ENCODE measurements at places on chromosomes 16 and 17.

GRCh38 chr16:49866595-49867071 lies 10.7 kb upstream of the ZNF423 start:
- DNase-seq: no peak

GRCh38 chr17:41919165-41919817 lies 540 bp upstream of the ACLY start:
- no peak for DNase-seq

- no peak for DNase-seq
These were observed 12.7 kb downstream of the COX4I1 start for GRCh38 chr16:85812031-85812807.

DNA sequence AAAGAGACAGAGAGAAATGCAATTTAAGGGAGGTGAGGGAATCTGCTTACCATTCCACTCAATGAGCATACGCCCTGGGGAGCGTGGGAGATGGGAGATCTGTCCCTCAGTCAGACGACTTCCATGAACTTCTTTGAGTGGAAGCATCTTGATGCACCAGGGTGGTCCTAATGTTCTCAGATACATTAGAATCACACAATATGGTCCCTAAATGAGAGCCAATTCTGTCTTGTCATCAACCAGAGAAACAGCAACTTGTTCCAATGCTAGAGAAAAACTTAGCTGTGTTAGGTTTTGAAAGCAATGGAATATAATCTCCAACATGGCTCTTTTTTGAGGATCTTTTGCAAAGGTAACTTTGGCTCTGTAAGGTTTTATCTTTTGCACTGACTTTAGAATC lies 44.1 kb downstream of the GPR139 start:
- no peak for DNase-seq

GRCh38 chr16:72426386-72426785 lies 254.4 kb upstream of the PMFBP1 start:
- DNase-seq: no peak

DNA sequence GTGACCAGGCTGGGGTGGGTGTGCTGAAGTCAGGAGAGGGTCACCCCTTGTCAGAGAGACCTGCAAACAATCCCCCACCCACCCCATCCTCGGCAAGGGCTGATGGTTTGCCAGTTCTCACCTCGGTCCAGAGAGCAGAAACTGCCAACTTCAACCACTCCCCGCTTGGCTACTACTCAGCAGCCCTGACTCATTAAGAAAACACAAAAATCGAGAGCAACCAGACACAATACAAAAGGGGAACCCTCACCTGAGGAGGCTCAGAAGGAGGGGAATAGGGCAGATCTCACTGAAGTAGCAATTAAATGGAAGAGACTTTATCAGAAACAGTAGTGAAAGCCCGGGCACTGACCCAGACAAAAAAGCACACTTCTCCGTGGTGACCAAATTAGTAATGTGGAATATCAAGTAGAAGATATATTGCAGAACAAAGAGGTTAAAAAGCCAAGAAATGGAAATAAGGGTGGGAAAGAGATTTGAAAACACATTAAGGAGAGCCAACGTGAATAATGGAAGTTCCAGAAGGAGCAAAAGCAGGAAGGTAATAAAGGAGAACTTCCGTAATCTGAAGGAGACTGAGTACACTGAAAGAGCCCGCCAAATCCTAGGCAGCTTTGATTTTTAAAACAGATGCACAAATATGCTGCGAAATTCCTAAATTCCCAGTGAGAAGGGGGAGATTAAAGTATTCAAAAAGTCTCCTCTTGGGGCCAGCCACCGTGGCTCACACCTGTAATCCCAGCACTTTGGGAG lies 23.6 kb downstream of the CENPV start:
- DNase-seq: no peak

- DNase-seq: no peak
These were observed 486.7 kb upstream of the SALL1 start for GRCh38 chr16:51637770-51638094.

GRCh38 chr17:2624292-2624731 lies 30.9 kb downstream of the PAFAH1B1 start:
- no peak for DNase-seq

DNA sequence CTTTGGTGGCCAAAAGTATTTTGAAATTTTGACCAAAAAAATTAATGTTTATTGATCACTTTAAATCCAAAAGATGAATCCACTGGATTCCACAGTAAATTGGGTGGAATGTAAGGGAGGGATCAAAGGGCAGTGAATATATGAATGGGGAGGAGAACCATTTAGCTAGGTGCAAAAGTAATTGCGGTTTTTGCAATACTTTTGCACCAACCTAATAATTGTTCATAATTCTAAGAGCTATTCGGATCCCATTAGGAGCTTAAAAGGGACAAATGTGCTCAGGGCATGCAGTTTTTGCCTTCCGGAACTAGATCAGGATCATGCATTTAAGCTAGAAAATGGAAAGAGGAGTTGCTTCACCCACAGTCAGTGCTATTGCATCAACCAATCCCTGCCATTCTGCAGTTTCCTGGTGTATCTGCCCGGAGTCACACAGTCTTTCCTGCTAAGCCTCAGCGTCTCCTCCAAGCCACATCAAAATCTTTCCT lies at the start of gene LPO:
LPO (plus strand) TSS at position 438 of the 488 bp plus-strand sequence. CDS start 4,396 bp downstream, outside the sequence.
- no peak for DNase-seq

GRCh38 chr17:41098481-41098880 lies 539 bp upstream of the KRTAP4-8 start:
- no peak for DNase-seq

DNA sequence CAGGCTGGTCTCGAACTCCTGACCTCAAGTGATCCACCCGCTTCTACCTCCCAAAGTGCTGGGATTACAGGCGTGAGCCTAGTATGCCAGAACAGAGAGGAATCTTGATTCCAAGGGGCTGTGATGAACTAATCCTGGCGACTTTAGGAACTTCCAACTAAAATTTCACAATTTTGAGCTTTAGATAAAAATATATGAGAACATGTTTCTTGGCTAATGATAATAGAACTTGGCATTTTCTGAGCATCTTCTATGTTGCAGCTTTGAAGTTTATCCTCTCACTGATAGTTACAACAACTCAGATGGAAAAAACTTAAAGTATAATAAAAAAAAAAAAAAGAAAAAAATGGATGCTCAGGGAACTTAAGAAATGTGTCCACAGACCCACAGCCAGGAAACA lies 69.8 kb upstream of the WSCD1 start:
- no peak for DNase-seq

- no peak for DNase-seq
These were observed 47.4 kb downstream of the RBFOX3 start for GRCh38 chr17:79563237-79564013.

GRCh38 chr16:50526249-50526648 lies 21.9 kb upstream of the NKD1 start:
- no peak for DNase-seq

DNA sequence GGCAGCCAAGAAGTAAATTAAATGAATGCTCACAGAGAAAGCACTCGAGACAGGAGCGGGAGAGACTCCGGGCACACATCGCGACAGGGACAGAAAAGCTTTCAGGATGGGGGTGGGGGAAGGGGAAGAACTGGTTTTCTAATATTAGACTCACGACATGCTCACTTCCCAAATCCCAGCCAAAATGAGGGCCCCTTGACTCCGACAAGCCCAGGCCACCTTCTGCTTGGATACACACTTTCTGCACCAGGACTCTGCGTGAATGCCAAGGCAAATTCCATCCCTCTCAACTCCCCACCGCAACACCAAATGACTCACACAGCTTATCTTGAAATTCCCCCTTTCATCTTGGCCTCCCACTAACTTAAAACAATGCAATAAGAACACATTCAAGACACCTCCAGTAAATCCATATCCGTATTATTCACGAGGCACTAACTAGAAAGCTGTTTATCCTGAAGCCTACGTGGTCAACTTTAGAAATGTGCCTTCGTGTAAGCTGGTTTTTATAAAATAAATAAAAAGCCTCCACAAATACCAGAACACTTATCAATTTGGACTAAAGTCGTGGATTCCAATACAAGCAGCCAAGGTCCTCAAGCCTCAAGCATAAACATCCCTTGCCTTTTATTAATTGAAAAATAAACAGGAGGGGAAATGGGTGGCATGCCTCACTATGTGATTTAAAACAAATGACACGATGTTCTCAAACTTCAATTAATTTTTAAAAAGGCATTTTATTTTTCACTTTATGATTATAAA lies 46.1 kb downstream of the NXN start:
- no peak for DNase-seq

GRCh38 chr16:68490829-68491575 lies 42.7 kb upstream of the SMPD3 start:
- DNase-seq: no peak

DNA sequence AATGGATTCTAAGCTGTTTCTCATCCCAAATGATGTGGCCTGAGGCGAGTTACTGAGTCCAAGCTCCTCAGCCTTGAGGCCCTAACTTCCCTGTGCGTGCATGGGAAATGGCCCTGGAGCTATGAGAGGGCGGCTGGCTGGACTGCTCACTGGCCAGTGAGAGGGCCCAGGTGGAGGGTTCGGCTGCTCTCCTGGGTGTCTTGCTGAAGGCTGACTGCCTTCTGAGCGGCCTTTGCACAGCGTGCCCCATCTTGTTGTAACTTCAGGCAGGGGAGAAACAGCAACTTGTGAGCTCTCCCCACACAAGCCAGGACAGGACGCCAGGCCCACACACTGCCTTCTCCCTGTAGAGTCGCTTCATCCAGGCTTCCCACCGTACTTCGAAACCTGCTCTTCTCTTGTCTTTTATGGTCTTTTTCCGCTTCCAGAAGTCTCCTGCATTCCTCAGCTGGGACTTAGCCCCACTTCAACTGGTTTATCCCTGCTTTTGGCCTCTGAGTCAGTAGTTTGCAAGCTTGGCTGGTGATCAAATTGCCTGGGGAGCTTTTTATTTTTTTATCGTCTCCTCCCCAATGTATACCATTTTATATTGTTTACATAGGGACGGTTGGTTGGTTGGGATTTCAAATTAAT lies 13.3 kb downstream of the CDH3 start:
- no peak for DNase-seq

DNA sequence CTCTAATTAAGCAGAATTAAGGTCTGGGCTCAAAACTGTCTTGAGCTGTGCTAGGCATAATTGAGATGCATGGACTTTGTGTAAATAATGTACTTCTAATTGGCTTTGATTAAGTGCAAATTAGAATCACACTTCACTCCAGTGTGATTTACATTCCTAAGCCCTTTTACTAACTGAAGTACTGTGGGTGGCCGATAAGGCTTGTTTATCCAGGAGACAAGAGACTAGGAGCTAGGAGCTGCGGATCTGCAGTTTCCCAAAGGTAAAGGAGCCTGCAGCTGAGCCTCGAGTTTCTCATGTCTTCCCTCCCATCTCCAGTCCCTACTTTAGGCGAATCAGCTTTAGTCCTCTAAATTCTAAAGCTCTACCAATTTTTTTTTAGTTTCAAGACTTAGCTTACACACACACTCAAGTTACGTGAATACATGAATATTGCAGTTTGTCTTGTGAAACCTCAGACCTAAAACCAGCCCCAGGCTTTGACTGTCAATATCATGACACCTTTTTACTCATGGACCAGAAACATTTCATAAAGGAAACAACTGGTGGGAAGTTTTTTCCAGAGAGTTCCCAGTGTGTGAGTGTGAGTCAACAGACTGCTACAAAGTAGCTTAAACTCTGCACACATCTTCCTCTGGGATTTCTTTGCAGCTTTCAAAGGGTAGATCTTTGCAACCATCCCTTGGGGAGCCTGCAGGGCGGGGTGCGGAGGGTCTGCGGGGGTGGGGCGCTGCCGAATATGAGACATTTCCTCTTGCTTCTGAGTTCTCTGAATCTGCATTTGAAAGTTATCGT lies 113.9 kb upstream of the TBX2 start:
- no peak for DNase-seq

DNA sequence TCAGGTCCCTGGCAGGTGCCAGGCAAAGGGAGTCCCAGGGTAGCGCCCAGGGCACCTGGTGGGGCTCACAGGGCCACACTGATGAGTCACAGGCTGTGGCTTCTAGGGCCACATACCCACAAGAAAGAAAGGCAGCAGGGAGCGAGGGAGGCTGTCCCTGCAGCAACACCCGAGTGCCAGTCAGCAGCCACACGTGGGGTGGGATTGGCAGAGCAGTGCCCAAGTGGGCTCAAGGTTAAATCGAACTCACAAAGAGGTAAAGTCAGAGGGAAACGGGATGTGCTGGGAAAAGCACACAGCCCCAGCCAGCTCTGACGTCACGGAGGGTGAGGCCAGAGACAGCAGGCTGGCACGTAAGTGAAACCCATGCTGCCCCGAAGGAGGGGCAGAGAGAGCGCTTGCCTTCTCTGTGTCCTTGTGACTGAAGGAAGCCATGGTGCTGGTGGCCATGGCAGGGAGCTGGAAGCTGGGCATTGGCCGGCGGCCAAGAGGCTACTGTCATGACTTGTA lies 33.8 kb downstream of the FA2H start:
- DNase-seq: no peak

DNA sequence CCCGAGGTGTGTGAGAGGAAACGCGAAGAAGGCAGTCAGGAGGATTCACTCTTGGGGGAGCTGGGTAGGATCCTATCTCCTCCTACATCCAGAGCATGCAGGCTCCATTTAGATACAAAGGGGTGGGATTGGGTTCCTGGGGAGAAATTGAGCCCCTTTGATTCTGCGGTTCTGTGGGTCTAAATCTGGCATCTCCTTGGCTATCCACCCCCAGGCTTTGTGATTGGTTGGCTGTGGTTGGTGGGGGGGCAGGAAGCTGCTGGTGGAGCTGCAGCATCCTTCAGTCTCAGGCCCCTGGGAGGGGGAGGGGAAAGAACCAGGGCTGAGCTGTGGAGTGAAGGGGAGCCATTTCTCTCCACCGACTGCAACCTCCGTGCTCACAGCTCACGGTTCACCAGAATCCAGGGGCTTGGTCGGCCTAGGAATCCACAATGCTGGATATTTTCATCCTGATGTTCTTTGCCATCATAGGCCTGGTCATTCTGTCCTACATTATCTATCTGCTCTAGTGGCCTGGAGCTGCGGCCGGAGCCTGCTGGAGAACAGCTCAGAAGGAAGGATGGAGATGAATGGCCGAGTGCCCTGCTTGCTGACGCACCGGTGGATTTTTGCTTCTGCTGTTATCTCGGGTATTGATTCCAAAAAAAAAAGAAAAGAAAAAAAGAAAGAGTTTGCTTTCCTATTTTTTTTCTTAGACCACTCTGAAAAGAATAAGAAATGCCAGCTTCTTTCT lies at the start of gene LASP1NB:
LASP1NB (plus strand) TSS at position 352 of the 733 bp plus-strand sequence.
- DNase-seq: no peak

GRCh38 chr16:10165643-10166042 lies 16.6 kb downstream of the GRIN2A start:
- DNase-seq: no peak

Data from stimulated activated CD8-positive, alpha-beta memory T cell treated with anti-CD3 and anti-CD28 coated beads, Interleukin-2, amount 100 ng/mL, for 1 hour (primary cell).